ENCODE measurements at places on chromosomes 11 and 22.
A peak's percentile ranks its signal among the peaks of the same experiment; 100 is the strongest.

DNA sequence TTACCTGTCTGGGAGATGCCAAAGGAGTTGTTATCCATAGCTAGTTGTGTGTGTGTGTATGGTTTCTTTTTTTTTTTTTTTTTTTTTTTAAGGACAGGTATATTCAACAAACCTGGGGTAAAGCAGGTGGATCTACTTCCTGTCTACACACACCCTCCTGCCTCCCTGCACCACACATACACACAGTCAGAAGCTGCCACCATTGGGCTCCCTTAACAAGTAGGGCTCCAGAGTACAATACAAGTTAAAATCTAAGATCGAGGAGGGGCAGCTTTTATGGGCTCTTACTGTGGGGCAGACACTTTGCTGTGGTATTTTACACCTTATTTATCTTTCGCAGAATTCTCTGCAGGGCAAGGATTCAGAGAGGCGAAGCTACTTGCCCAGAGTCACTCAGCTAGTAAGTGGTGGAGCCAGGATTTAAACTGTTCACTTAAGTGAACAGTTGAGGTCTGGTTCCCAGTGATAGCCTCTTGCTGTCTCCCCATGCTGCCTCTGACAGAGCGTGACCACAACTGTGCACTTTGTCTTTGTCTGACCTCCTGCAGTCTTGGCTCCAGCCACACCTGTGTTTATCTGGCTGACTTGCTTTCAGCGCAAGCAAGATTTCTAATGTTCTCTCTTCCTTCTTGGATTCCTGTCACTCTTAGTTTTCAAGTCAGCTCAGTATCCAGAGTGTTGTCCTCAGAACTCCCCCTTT is 135.0 kb downstream of the CSNK2A3 start:
- peak; percentile 60 for DNase-seq

- no peak for DNase-seq
Observed at GRCh38 chr11:19447150-19447566, 206.4 kb upstream of the E2F8 start.

- DNase-seq, result no peak
Observed at GRCh38 chr11:61973476-61974162, 6.2 kb upstream of the FTH1 start.

DNA sequence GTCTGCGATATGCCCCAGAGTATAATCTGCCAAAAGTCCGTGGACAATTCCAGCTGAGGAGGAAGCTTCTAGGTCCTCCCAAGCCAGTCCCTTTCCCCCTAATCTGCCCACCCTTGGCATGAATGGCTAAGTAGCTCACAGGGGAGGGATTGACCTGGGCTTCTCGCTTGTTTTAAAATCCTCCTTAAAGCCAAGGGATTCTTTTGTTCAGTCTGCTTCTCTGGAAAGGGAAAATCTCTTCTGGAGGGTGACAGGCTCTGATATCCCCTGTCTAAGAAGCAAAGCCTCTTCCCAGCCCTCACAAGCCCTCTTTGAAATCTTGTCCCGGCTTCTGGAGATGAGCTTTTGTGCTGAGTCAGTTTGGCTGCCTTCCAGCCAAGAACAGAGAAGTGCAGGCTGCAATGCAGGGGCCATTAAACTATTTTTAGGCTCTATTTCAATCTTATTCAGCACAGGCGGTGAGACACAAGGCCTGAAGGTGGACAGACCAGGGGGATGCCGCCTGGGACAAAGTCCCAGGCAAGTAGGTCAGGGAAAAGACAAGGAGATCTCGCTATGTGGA is 23.9 kb downstream of the NEFH start:
- no peak for DNase-seq

GRCh38 chr22:44538051-44538450 is 40.0 kb upstream of the RTL6 start:
- no peak for DNase-seq

DNA sequence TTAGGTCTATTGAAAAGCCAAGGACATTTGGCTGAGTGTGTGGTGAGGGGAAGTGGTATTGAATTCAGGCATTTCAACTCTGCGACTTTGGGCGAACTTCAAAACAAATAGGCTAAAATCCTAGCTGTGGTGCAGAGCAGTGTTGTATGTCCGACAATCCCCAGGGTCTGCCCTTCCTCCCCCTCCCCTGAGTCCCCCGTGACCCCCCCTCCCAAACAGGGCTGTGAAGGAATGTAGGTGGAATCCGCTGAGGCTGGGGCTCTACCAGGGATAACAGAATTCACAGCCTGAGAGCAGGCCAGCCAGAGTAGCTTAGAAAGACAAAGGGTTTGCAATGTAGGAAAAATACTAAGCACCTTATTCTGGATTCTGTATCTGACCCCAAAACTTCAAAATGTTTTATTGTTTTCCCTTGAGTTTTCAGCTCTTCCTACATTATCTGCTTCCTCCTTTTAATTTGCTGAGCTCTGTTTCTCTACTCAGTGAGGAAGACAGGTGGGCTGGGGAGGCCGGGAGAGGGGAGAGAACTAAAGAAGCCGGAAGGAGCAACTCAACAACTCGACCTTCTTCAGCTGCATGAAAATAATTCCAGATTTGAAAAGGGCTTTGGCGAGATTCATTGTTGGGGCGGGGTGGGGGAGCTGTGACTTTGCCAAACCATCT is 315.2 kb downstream of the BLID start:
- DNase-seq, result no peak

DNA sequence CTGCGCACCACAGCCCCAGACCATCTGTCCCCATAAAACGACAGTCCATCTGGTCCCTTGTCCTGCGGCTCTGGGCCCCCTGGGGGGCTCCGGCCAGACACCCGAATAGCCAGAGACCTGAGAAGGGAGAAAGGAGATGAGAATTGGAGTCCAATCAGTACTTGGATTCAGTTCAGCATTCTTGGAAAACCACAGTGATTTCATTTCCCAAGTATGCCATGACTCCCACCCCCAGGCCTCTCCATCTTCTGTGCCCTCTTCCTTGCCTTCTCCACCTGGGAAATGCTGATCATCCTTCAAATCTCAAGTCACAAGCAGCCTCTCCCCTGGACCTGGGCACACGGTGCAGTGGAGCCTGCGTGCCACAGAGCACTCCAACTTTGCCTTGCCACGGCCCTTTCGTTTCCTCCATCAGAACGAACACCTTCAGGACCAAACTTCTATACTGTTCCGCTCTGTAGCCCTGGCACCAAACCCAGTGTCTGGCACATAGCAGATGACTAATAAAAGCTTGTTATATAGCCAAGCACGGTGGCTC is 10.9 kb upstream of the MFNG start:
- no peak for DNase-seq

All from NCI-H146 (cell line).